MG63 (cell line): ENCODE measurements at places on chromosomes 12 and 14. TPM values are rescaled to one million over a fixed set of nuclear protein-coding genes. Genes with fewer than 3 reads are reported as not detected.

RNFT2 gene
- 1.1 and 1.2 TPM in 2 replicates for total RNA-seq

FAIM2 gene
- total RNA-seq, result not detected in 2 replicates

NXPH4 gene
- 1.2 TPM in 1 of 2 replicates, not detected in the other for total RNA-seq

SLC38A4 gene
- total RNA-seq, result 3.0 and 7.8 TPM in 2 replicates

SLC17A8 gene
- total RNA-seq, result not detected in 2 replicates

KRT77 gene
- total RNA-seq, result not detected in 2 replicates

CFAP251 gene
- 0.74 and 1.7 TPM in 2 replicates for total RNA-seq
